ENCODE measurements at places on chromosomes 2 and 18. TPM values are rescaled to one million over a fixed set of nuclear protein-coding genes. Genes with fewer than 3 reads are reported as not detected.

ADCYAP1 gene
- not detected for total RNA-seq

DNA sequence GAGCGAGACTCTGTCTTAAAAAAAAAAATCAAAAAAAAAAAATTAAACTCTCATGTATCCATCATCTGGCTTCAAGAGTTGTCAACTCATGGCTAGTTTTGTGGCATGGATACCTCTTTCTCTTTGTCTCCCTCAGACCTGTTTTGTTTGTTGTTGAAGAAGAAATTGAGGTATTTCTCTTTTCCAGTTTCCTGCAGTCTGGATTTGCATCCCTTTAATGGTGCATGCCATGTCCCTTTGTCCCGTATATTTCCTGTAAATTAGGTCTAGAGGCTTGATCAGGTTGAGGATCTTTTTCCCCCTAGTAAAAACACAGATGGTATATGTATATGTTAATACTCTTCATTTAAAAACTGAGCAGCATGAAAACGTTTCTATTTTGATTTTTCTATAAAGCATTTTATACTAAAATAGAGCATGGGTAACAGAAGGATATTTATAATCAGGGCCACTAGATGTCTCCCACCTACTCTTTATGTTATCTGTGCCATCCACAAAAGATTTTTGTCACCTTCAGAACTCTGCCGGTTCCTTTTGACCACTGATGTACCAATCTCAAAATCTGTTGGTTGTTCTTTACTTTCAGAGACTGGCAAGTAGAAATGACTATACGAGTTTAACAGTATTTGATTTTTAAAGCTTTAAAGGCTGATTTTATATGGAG is 80.1 kb downstream of the GALNT1 start:
- H3K4me1 ChIP-seq, result no peaks in the 10 kb centered on the region
- no peaks in the 10 kb centered on the region for H3K27me3 ChIP-seq
- no peak for DNase-seq
- H3K27ac ChIP-seq, result no peak overlapping the region
- H3K36me3 ChIP-seq, result peaks cover 31% of the 10 kb centered on the region

FEV gene
- total RNA-seq, result not detected

RHBDD1 gene
- 49.0 TPM for total RNA-seq

DNA sequence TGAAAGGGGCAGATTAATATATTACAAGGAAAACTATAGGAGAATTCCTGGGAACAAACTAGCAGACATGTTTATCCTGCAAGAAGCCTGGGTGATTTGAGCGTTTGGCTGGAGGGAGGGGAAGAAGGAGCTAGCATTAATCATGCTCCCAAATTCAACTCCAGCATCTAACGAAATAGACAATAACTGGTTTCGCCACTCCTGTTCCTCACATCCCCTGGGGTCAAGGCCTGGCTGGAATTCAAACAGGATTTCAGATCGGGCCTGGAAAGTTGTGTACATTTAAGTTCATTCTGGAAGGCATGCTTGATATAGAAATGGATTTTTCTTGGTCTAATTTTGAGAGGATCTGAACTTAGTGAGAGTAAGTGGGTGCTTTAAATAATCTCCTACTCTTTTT is 126.1 kb upstream of the CTAGE1 start:
- H3K27ac ChIP-seq, result no peak overlapping the region
- H3K36me3 ChIP-seq, result no peaks in the 10 kb centered on the region
- no peak overlapping the region for H3K4me3 ChIP-seq
- no peak for DNase-seq
- H3K4me1 ChIP-seq, result no peaks in the 10 kb centered on the region

- DNase-seq, result no peak
- peaks cover 80% of the 10 kb centered on the region for H3K4me1 ChIP-seq
- peaks cover 43% of the 10 kb centered on the region for H3K36me3 ChIP-seq
- no peak overlapping the region for H3K4me3 ChIP-seq
- no peaks in the 10 kb centered on the region for H3K27me3 ChIP-seq
- H3K27ac ChIP-seq, result no peak overlapping the region
Measured at GRCh38 chr18:51188024-51188701, 9.3 kb downstream of the MEX3C start.

GRCh38 chr2:26647981-26648380 is 6.8 kb upstream of the CIB4 start:
- H3K4me1 ChIP-seq, result no peaks in the 10 kb centered on the region
- H3K36me3 ChIP-seq, result no peaks in the 10 kb centered on the region
- no peak overlapping the region for H3K27ac ChIP-seq
- no peak for DNase-seq
- no peak overlapping the region for H3K4me3 ChIP-seq
- H3K27me3 ChIP-seq, result peaks cover 14% of the 10 kb centered on the region

IL36B gene
- not detected for total RNA-seq

GRCh38 chr18:38611036-38611964 is 1045.7 kb upstream of the CELF4 start:
- DNase-seq, result peak; percentile 54
- no peaks in the 10 kb centered on the region for H3K27me3 ChIP-seq
- peak overlapping the region; percentile 80 for H3K27ac ChIP-seq
- H3K4me1 ChIP-seq, result peaks cover 38% of the 10 kb centered on the region
- H3K36me3 ChIP-seq, result no peaks in the 10 kb centered on the region
- no peak overlapping the region for H3K4me3 ChIP-seq

DNA sequence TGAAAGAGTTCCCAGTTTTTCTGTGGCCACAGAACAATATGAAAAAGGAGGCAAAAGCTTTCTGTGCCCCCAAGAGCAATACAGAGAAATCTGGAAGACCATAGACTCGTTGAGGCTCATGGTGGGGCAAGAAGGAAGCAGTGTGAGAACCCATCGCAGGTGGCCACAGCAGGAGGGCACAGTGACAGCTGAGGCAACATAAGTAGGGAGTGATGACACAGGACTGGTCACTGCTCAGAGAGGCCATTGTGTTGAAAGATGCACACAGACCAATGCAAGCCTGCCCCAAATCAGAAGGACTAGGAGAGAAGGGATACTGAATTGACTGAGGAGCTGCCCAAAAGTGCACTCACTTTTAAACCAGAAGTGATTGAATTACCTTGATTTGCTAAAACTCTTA is 483.6 kb downstream of the EPHA4 start:
- DNase-seq, result no peak
- H3K4me3 ChIP-seq, result no peak overlapping the region
- H3K36me3 ChIP-seq, result no peaks in the 10 kb centered on the region
- no peaks in the 10 kb centered on the region for H3K4me1 ChIP-seq

DNA sequence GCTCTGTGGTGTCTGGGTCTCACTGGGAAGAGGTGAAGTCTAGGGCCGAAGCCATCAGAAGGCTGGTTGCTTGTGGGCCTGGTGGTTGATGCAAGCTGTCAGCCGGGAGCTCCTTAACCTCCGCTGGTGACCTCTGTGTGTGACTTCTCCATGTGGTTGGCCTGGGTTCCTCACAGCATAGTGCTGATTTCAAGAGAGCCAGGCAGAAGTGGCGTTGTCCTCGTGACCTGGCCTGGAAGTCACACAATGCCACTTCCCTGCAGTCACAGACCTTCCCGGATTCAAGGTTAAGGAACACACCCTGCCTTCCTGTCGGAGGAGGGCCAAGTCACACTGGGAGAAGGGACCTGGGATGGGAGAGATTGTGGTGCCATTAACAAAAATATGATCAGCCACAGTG is 303.7 kb upstream of the HS6ST1 start:
- H3K4me3 ChIP-seq, result no peak overlapping the region
- peaks cover 2% of the 10 kb centered on the region for H3K27me3 ChIP-seq
- no peak overlapping the region for H3K27ac ChIP-seq
- no peaks in the 10 kb centered on the region for H3K36me3 ChIP-seq
- no peak for DNase-seq

GRCh38 chr2:84057917-84058560 is 401.0 kb downstream of the SUCLG1 start:
- H3K4me3 ChIP-seq, result no peak overlapping the region
- H3K4me1 ChIP-seq, result no peaks in the 10 kb centered on the region

DNA sequence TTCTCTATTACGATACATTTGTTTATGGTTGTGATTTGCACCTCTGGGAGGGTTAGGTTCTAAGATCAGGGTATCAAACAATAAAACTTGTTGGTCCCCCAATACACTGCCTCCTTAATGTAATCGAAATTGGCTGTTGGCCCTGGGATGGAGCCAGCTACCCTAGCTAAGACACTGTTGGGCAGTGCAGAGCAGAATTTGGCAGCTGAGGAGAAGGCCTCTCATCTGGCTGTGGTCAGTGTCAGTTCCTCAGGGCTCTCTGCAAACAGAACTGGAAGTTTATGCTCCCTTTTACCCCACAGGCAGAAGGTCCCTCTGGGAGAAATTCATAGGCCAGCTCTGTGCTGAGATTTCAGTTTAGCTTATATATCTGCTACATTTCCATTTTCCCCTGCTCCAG is 8.6 kb upstream of the HAAO start:
- no peak for DNase-seq
- peaks cover 5% of the 10 kb centered on the region for H3K27me3 ChIP-seq
- no peak overlapping the region for H3K27ac ChIP-seq
- no peaks in the 10 kb centered on the region for H3K36me3 ChIP-seq
- H3K4me3 ChIP-seq, result no peak overlapping the region
- H3K4me1 ChIP-seq, result peaks cover 16% of the 10 kb centered on the region

- H3K27ac ChIP-seq, result no peak within 1 kb of the TSS
- H3K27me3 ChIP-seq, result peaks cover 21% of the 10 kb centered on the region
- peaks cover 5% of the 10 kb centered on the region for H3K4me1 ChIP-seq
- DNase-seq, result peak; percentile 87
Measured at GRCh38 chr2:238239863-238240756, at the start of gene HES6. Gene HES6 (minus strand): TSS chr2:238240038. CDS start chr2:238239905, 133 bp downstream.

PEX13 gene
- total RNA-seq, result 14.4 TPM

DNA sequence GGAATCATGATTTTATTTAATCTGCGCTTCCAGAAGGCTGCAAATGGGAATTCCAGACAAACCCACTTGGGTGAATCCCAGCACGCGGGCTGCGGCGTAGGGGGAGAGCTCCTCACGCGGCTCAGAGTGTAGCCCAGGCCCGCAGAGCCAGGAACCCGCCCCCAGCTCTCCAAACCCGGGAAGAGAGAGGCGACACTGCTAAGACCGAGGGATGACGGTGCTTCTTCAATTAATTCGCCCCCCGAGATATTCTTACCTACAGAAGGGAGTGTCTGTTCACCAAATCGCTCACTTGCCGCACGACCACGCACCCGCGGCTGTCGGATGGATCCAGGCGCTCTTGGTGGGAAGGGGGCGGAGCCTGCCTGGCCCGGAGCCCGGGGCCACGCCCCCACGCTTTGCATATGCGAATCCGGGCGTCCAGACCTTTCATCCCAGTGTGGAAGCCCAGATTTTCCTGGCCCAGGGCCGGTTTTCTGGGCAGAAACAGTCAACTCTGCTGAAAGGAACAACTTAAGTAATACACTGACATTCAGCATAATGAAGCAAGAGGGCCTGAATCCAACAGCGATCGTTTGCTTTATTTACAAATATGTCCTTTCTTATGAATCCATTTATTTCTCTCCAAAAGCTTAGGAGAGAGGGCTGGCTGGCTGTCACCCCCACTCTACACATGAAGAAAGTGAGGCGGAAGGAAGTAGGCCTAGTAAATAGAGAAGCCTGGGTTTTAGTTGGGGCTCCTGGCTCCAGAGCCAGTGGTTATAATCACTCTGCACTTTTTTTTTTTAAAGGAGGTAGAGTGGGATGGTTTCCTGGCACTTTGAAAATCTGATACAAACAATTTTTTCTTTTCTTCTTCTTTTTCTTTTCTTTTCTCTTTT is at the start of gene SLC19A3:
Gene SLC19A3, minus strand, starts transcription at position 342 of the 881 bp plus-strand sequence. CDS start 15,710 bp downstream, outside the sequence.
- H3K27ac ChIP-seq, result no peak within 1 kb of the TSS
- peaks cover 4% of the 10 kb centered on the region for H3K4me1 ChIP-seq
- peaks cover 8% of the 10 kb centered on the region for H3K27me3 ChIP-seq
- peak; percentile 38 for DNase-seq
- H3K36me3 ChIP-seq, result no peaks in the 10 kb centered on the region

SLC9A4 gene
- total RNA-seq, result 0.11 TPM

DNA sequence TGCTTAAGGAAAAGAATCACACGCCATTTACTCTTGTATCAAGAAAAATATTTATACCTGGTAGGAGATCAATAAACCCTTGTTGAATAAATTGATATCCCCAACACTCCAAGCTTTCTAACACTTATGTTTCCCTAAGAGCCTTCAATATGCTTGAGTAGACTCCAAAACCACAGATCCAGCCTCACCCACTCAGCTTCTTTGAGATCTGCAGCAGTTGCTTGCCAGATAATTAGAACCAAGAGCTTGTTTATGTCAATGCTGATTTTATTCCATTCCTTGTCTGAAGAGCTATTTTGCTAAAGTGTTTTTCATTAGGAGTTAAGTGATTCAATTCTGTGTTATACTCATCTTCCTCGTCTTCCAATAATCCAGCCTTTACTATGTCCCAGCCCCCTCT is 26.3 kb upstream of the CRIM1 start:
- H3K27me3 ChIP-seq, result no peaks in the 10 kb centered on the region
- DNase-seq, result no peak
- no peak overlapping the region for H3K4me3 ChIP-seq
- H3K36me3 ChIP-seq, result no peaks in the 10 kb centered on the region
- peaks cover 2% of the 10 kb centered on the region for H3K4me1 ChIP-seq

- DNase-seq, result no peak
- no peaks in the 10 kb centered on the region for H3K36me3 ChIP-seq
- no peaks in the 10 kb centered on the region for H3K27me3 ChIP-seq
- H3K4me1 ChIP-seq, result no peaks in the 10 kb centered on the region
- H3K4me3 ChIP-seq, result no peak overlapping the region
- H3K27ac ChIP-seq, result no peak overlapping the region
Measured at GRCh38 chr2:138700716-138701115, 79.5 kb downstream of the NXPH2 start.

DNA sequence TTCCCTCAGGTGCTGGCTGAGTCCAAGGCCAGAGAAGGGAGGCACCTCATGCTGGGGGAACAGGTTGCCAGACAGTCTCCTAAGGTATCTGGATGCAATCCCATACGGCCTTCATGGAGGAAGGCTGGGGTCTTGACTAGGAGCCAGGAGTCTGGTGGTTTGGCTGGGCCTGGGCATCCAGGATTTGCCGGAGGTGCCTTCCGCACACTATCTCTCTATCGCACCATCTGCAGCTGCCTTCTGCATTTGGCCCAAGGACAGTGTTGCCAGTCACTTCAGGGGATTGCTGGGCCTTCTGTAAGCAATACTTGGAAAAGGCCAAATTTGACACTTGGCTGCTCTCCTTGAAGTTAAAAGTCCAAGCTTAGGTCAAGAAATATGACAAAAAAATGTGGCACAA is 327.2 kb downstream of the EN1 start:
- H3K4me1 ChIP-seq, result no peaks in the 10 kb centered on the region
- no peak for DNase-seq
- H3K36me3 ChIP-seq, result no peaks in the 10 kb centered on the region
- no peak overlapping the region for H3K4me3 ChIP-seq
- no peak overlapping the region for H3K27ac ChIP-seq

DNA sequence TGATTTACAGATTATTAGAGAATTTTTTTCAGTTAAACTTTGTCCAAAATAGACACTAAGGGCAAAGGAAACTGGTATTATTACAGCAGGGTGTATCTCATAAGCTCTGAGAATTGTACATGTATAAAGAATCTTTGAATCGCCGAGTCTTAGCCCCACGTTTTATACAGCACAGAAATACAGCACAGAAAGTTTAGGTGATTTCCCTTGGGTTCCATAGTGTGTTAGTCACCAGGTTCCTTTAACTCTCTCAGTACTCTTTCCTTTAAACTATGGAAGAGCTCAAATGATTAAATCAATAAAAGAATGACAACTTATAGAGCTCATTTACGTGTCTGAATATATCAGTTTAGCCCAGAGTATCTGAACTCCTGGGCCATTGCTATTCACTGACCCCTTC is 256.8 kb downstream of the NEDD4L start:
- peaks cover 2% of the 10 kb centered on the region for H3K36me3 ChIP-seq
- peaks cover 1% of the 10 kb centered on the region for H3K27me3 ChIP-seq
- no peak for DNase-seq
- H3K4me1 ChIP-seq, result peaks cover 46% of the 10 kb centered on the region
- H3K27ac ChIP-seq, result no peak overlapping the region

Measured in activated CD4-positive, alpha-beta T cell treated with anti-CD3 and anti-CD28 coated beads for 36 hours (primary cell).